ENCODE measurements at places on chromosomes 4 and X.

DNA sequence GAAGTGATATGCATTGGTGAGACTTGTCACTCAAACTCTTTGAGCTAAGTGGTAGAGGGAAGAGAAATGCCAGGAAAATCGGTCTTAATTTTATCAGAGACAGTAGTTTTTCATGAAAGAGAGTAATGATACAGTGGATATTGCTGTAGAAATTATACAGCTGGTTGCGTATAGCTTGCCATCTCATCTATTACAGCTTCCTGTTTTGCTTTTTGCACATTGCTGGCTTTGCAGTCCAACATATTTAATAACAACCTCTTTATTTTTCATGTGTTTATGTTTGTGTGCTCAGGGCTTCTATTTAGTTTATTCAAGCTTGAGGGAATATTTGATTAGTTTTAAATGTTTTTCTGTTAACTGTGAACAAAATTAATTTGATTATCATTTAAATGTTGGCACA is 11.5 kb downstream of the SMAD1 start:
- no peak for DNase-seq

GRCh38 chr4:16617011-16617410 is 281.4 kb downstream of the LDB2 start:
- no peak for DNase-seq

- DNase-seq, result no peak
Observed at GRCh38 chr4:62526671-62527070, 1326.5 kb downstream of the ADGRL3 start.

DNA sequence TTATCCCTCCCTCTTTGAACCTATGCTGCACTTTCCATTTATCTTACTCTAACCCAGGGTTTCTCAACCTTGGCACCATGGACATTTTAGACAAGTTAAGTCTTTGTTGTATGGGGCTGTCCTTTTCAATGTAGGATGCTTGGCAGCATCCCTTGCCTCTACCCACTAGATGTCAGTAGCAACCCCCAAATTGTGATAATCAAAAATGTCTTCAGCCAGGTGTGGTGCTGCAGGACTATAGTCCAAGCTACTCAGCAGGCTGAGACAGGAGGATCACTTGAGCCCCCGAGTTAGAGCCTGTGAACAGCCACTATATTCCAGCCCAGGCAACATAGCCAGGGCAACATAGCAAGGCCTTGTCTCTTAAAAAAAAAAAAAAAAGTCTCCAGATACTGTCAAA is 7.0 kb downstream of the LRCH2 start:
- peak; percentile 31 for DNase-seq

DNA sequence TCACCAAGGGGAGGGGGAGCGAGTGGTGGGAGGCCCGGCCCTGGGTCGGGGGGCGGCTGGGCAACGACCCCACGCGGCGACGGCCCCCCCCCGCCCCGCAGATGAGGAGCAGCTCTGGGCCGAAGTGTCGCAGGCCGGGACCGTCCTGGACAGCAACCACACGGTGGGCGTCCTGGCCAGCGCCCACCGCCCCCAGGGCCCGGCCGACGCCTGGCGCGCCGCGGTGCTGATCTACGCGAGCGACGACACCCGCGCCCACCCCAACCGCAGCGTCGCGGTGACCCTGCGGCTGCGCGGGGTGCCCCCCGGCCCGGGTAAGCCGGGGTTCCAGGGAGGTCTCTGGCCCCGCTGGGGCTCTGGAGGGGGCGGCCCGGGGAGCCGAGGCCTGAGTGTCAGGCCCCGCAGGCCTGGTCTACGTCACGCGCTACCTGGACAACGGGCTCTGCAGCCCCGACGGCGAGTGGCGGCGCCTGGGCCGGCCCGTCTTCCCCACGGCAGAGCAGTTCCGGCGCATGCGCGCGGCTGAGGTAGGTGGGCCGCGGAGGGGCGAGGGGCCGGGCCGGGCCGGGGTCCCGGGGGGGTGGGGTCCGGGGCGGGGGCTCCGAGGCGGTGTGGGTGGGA is 8.7 kb upstream of the FGFRL1 start:
- DNase-seq, result no peak

- no peak for DNase-seq
Observed at GRCh38 chr4:112766422-112766821, 129.5 kb downstream of the LARP7 start.

GRCh38 chr4:3331511-3332394 is 38.9 kb downstream of the RGS12 start:
- DNase-seq, result no peak

- DNase-seq, result no peak
Observed at GRCh38 chrX:68991691-68992345, 163.0 kb downstream of the EFNB1 start.

DNA sequence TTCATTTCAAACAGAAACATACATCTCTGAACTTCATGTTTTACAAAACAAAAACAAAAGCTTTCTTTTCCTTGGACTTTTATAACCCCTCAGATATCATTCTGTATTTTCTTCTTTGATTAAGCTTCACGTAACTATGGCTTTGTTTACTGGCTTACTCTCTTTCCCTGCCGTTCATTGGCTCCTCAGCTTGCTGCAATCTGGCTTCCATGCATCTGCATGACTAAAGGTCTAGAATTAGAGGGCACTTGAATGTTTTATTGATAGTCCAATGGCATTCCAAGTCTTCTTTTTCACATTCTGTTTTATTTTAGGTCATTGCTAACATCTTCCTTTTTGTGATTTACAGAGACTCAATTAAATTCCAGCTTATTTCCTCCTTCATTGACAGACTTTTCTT is 487.6 kb downstream of the GRXCR1 start:
- DNase-seq, result no peak

DNA sequence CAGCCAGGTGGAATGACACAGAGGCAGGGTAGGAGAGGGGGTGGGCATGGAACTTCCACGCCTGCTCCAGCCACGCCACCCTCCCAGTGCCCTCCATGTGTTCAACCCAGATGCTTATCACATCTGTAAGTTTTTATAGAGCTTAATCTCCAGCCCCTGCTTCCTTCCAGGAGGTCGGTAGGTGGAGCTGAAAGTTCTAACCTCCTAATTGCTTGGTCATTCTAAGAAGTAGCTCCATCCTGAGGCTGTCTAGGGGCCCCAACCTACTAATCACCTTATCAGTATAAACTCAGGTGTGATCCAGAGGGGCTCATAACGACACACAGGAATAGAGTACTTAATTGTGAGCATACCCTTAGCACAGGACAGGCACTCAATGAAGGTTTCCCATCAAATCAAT is 18.3 kb downstream of the QDPR start:
- DNase-seq, result no peak

DNA sequence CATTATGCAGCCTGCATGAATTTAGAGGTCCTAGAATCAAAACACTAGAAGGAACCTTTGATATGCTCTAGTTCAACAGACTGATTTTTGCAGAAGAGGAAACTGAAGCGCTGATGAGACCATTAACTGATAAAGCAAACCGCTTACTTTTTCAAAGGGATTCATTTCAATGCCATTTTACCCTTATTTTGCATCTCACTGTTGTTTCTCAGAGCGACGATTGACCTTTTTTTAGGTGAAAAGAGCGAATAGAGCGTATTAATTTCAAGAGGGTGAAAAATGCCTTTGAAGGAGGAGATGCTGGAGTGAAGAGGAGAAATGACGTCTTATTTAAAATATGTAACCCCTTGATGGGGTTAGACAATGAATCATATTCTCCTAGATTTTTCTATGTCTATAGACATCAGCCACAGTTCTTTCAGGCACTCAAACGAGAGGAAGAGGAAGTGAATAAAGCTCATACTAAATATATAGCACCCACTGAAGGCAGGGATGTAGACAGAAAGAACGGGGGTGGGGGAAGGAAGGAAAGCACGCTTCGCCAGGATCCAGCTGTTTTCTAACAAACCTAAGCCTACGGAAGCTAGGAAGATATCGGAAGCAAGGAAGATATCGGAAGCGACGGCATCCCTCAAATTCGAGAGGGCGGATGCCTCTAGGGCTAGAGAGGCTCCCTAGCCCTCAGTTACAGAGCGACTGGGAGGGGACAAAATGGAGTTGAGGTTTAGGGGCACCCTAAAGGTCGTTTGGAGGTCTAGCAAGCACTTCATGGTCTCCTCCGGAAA is 848 bp downstream of the ACSL4 start:
- DNase-seq, result peak; percentile 38
